ENCODE measurements at places on chromosomes 2 and 18.

DNA sequence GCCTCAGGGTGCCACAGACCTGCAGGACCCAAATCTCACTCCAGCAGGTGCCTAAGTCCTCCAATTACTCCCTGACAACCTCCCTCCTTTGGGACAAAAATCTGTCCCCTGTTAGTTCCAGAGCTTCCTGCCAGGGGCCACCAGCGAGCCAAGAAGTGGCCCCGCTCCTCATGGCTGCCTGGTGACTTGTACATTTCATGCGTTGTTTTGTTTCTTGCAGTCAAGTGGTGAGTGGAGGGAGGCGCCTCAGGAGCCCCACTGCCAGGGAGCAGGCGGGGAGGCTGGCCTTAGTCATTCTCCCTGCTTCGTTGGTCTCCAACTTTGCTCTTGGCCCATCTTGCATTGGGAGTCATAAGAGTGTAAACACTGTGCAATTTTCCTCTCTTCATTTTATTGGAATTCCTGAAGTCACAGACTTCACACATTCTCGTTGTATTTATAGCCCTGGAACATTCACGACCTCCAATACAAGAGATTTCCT lies 81.3 kb downstream of the KCNF1 start:
- no peak for DNase-seq

GRCh38 chr18:12776821-12777471 lies 74.1 kb downstream of the PSMG2 start:
- no peak for DNase-seq

DNA sequence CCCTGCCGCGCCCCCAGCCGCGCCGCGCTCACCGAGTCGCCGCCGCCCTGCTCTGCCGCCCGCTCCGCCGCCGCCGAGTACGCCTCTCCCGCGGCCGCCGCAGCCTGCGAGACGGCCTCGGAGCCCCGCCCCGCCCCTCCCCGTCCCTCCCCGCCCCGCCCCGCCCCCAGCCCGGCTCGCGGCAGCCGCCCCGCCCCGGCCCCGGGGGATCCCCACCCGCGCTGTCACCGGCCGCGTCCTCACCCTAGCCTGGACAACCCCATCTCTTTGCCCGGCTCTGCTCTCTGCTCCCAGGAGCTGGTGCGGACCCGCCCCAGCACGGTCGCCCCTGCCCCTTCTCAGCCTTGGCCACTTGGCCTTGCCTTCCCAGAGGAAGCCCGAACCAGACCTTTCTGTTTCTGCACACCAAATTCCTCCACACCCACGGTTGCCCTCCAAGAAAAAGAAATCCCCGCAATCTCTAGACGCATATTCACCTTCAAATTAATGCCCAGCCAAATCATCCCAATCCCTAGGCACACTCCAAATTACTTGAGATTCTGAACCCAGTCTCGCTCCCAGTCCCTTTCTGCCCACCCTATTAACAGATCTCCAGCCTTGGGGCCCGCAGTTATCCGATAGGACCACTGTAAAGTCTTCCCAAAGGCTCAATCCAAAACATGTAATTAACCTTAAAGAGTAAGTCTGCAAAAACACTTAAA lies at the start of gene CYRIA:
Gene CYRIA (minus strand): TSS at position 87 of the 701 bp plus-strand sequence. CDS start 77,715 bp downstream, outside the sequence.
- DNase-seq = peak; percentile 21

GRCh38 chr2:101753720-101754490 lies 56.4 kb downstream of the MAP4K4 start:
- DNase-seq = no peak
